Airway epithelial cell (primary cell): ENCODE measurements at places on chromosomes 5 and 9. TPM values are rescaled to one million over a fixed set of nuclear protein-coding genes. Genes with fewer than 3 reads are reported as not detected.

The STK32A gene
- total RNA-seq: 0.46 and 1.8 TPM in 2 replicates

The HSD17B3 gene
- total RNA-seq: 0.93 and 1.6 TPM in 2 replicates

The ACTBL2 gene
- total RNA-seq: 0.35 and 1.4 TPM in 2 replicates

The BARHL1 gene
- total RNA-seq: not detected in 2 replicates

The ADAMTS6 gene
- 2.2 and 3.8 TPM in 2 replicates for total RNA-seq
